ENCODE measurements at places on chromosomes 11 and 22.

GRCh38 chr11:130049328-130049771, 20.3 kb upstream of the APLP2 start:
- no peak for DNase-seq

- DNase-seq = no peak
Observed at GRCh38 chr11:111694851-111695250, 71.3 kb downstream of the PPP2R1B start.

DNA sequence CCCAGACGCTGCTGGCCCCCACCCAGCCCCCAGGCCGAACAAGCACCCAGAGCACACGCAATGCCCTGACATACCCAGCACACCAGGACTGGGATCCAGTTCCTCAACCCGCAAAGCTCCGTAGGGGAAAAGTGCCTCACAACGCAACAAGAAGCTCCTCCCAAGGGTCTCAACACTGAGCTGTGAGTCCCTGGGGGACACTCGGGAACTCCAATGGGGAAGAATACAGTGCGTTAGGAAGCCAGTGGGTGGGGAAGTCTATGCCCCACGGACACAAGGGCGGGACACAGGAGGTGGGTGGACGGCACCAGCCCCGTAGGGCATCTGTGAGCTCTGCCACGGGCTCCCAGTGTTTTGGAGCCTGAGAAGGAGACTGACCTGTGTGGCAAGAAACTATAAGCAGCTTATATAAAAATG, 1.6 kb downstream of the DEAF1 start:
- no peak for DNase-seq

DNA sequence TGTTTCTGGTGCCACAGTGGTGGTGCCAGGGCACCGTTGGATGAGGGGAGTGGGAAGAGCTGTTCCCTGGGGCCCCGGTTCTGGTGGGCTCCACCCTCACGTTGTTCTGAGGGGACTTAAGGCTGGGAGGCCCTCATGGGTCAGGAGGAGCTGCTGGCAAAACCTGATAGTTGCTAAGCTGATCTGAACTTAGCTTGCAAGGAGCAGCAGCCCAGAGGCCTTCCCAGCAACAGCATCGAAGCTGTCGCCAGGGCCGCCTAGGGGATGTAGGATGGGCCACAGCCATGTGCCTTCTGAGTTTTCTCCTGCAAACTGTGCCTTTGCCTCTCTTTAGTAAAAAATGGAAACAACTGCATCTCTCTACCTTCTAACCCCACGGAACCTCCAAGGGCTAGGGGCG, 240.2 kb downstream of the TBC1D22A start:
- DNase-seq = no peak

DNA sequence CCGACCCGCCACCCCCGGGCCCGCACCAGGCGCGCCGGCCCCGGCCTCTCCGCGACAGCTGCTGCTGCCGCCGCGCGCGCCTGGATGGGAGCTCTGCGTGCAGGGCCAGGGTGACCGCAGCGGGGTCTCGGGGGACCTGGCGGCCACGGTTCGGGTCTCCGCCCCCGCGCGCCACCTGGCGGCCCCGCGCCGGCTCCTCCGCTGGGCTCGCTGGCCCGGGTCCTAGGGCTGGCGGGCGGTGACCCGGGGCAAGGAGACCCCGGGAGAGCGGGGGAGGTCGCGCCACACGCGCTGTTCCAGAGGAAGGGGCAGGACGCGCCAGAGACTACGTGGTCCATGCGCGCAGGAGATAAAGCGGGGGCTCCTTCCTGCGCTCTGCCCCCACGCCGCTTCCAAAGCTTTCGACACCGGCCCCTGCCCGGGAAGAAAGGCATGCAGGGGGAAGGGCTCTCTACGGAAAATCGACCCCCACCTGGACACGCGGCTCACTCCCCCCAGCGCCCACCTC, 562 bp downstream of the SHANK2 start:
- no peak for DNase-seq

- DNase-seq = no peak
Observed at GRCh38 chr11:84437071-84437980, 1151.2 kb upstream of the CCDC90B start.

DNA sequence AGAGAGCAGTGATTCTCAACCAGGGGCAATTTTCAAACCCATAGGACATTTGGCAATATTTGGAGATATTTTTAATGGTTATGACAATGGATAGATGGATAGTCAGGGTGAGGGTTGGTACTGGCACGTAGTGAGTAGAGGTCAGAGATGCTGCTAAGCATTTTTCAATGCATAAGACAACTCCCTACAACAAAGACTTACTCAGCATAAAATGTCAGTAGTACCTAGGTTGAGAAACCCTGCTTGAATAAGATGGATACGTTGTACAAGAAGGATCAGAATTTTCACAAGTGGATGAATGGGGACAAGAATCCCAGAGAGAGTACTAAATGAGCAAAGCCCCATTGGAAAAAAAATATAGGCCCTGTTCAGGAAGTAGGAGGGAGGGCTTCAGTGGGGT, 11.9 kb upstream of the LIN7C start:
- DNase-seq = no peak

DNA sequence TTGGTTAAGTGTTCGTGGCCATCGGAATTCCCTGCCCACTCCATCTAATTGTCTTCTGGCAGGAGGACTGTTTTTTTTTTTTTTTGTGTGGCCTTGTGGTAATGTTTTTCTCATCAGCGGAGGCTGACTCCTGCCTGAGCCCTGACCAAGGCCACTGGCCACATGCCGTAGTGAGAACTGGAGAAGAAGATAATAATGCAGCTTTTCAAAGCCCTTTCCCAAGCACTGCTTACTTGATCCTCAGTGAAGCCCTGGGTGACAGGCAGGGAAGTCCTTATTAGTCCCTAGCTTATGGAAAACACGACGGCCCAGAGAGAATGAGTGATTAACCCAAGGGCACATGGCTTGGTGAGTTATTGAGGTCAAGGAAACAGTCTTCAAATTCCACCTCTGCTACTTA, 71.2 kb downstream of the ADM start:
- no peak for DNase-seq

GRCh38 chr11:116997071-116997470, 101.2 kb downstream of the SIK3 start:
- DNase-seq = no peak

DNA sequence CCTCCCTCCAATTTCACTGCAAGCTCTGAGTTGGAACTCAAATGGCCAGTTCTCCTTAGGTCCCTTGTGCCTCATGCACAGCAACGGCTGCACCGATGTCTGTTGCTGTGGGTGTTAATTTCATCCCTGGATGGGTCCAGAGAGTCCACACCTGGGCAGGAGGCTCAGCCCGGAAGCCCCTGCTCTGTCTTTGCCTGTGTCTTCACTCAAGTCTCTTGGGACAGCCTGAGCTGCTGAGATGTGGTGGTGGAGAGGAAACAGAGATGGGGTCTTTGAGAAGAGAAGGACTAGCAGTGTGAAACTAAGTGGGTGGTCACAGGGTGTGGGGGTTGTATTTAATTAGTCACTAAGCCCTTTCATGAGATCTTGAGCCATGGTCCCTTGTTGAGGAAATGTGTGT, 109.3 kb downstream of the NECTIN1 start:
- no peak for DNase-seq

DNA sequence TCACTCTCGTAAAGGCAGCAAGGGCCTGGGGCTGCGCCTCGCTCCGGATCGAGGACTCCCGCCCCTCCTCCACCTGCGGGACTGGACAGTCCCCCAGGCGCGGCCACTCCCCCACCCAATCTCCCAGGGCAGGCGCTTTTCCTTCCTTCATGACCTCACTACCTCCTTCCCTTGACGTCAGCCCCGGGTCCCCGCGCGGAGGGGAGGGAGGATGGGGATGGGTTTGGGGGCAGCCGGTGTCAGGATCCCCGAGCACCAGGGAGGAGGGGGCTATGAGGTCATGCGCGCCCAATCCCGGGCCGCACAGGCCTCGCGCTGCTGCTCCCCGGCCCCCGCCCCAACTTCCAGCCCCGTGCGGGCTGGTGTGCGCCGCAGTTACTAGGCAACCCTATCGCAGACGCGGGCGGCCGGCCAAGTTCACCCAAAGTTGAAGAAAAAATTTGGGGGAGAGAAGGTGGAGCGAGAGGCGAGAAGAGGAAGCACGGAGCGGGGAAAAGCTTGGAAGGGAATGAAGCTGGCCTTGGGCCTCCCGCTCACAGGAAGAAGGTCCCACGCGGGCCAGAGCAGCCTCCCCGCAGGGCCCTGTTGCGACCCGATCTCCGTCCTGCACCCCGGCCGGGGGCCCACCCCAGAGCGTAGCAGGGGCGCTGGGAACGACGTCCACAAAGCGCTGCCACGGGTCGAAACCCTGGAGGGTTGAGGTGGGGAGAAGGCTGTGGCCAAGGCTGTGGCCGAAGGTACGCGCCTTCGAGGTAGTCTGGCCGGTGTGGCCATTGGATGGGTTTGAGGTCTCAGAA, 8.3 kb downstream of the WT1 start:
- DNase-seq = no peak

- DNase-seq = no peak
Observed at GRCh38 chr22:34105461-34106062, 185.3 kb upstream of the LARGE1 start.

DNA sequence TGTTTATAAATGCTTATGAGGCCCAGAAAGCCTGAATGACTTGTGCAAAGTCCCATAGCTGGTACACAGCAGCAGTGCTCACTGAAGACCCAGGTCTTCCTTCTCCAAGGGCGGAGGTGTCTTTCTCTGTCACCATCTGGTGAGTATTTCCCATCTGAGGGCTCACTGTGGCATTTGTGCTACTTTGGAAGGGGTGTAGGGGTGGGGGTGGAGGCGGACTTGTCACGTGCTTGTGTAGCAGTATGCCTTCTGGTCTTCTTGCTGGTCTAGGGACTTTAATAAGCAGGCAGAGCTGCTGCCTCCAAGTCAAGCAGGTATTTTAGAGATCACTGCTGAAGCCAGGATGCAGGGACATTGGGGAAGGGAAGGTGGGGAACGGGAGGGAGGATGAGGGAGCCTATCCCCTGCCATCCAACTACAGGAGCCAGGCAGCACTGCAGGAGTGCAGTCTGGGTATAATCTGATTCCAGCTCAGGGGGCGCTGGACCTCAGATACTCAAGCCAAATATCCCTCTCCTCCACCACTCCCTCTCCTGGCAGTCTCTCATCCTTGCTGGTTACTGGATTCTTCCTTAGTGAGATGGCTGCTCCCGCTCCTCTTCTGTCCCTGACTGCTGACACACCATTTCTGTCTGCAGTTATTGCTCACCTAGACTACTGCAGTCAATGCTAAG, 3.4 kb downstream of the ABCC8 start:
- no peak for DNase-seq

DNA sequence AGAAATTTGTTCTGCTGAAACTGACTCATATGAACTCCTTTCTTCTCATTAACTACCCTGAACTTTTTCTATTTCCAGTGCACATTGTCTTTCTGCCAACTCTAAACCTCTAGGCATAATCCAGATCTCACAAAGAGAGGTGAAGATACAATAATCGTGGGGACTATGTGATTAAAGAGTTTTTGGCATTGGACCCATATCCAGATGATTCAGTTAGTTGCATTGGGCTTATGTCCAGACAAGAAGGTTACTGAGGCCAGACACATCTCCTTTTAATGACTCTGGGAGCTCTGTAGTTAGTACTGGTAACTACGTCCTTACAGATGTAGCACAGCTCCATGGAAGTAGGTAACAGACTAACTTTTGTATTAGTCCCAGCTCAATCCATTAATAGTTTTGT, 273.0 kb downstream of the CASP12 start:
- DNase-seq = no peak

GRCh38 chr11:62340269-62340901, 3.1 kb downstream of the ASRGL1 start:
- peak; percentile 40 for DNase-seq

DNA sequence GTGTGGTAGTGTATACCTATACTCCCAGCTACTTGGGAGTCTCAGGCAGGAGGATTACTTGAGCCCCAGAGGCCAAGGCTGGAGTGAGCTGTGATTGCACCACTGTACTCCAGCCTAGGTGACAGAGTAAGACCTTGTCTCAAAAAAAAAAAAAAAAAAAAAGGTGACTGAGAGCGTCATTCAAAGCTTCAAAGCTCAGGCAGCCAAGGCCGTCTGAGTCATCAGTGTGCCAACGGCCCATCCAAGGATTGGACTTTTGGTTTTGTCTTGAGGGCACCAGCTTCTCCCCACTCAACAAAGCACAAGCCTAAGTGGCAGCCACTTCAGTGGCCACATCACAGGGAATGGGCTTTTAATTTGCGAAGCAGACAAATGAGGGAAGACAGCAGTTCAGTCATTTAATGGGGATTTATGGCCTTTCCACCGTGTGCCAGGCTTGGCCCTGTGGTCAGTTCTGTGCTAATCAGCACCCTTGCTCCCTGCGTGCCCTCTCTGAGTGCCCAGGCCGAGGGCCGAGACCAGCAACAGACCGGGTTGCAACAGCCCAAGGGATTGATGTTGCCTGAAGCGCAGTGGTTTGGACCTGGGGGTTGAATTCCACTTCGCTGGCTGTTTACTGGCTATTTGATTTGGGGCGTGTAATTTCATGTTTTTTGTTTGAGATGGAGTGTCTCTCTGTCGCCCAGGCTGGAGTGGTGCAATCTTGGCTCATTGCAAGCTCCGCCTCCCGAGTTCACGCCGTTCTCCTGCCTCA, 30.2 kb upstream of the CRYBB3 start:
- DNase-seq = no peak

- DNase-seq = no peak
Observed at GRCh38 chr11:36308577-36308976, 12.5 kb downstream of the PRR5L start.

DNA sequence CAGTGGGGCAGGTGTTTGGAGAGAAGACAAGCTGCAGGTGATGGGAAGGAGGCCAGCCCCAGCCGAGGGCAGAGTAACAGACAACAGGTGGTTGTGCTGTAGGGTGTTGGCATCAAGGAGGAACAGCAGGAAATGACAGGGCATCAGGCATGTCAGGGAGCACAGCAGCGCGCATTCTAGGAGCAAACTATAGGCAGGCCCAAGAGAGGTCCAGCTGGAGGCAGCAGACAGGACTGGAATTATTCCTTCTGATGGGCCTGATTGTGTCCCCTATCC, 13.6 kb downstream of the ADM start:
- DNase-seq = no peak

GRCh38 chr22:49632199-49633009, 195.3 kb downstream of the BRD1 start:
- DNase-seq = no peak

DNA sequence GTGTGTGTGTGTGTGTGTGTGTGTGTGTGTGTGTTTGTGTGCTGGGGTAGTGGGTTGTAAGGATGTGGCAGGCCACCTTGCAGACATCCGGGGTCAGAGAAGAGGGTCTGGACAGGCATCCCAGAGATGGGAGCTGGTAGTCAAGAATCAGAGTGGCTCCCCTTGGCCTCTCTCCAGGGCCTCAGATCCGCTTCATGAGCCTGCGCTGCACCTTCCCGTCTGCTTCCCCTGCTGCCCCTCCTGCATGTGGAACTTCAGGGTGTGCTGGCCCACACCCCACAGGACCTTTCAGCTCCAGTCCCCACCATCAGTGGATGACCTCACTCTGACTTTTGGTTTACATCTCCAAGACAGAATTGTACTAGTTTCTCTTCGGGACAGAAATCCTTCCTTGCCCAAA, 31.2 kb downstream of the TREH start:
- DNase-seq = no peak

GRCh38 chr11:99683933-99684332, 663.2 kb downstream of the CNTN5 start:
- DNase-seq = no peak

All from stimulated activated naive CD4-positive, alpha-beta T cell treated with Interleukin-2 at 50 U/mL for 16 hours (primary cell).